ENCODE measurements at places on chromosomes 5 and 9.

- no peak for DNase-seq
These were observed 86.3 kb upstream of the IER5L start for GRCh38 chr9:129264388-129264787.

- no peak for DNase-seq
These were observed 171.1 kb downstream of the EPB41L4A start for GRCh38 chr5:112247960-112248359.

GRCh38 chr9:34675869-34676268 is 13.4 kb upstream of the CCL27 start:
- DNase-seq: peak; percentile 55

DNA sequence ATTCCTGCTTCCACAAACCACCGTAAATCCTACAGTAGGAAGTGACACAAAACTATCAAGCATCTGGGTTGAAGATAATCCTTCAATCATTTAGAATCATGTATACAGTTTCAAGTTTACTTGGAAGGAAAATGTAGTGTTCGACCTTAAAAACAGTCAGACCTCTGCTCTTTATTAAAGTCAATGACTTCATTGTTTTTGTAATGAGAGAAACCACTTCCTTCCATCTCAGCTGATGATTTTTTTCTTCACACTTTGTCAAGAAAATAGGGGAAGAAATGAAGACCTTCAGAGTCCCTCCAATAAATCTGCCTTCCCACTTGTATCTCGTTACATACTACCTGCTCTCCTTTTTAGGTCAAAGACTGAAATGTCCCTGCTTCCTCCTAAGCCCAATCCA is 30.1 kb downstream of the TUSC1 start:
- no peak for DNase-seq

DNA sequence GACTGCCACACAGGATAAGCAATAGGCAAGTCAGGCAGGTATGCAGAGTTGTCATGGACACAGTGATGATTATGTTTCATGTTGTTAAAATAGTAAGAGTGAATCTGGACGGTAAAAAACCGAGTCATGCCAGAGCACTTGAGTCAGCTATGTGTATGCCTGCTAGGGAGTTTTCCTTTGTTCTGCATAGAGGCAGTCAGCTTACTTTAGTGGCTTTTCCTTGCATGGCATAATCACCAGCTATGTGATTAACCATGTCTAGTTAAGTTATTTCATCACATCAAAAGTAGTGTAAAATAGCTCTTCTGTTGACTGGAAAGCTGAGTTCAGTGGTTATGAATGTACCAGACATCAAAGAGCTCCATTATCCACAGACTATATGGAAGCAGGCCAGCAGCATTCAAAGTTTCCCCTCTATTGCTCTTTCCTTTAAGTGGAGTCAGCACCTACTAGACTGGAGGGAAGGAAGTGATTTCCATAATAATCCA is 989.8 kb downstream of the TLE1 start:
- DNase-seq: peak; percentile 54

- DNase-seq: no peak
These were observed 45.0 kb upstream of the PRR16 start for GRCh38 chr5:120419127-120419526.

- DNase-seq: no peak
These were observed 19.4 kb upstream of the TRIM52 start for GRCh38 chr5:181280251-181280762.

GRCh38 chr5:110086658-110087388 is 397.1 kb downstream of the MAN2A1 start:
- DNase-seq: peak; percentile 100

DNA sequence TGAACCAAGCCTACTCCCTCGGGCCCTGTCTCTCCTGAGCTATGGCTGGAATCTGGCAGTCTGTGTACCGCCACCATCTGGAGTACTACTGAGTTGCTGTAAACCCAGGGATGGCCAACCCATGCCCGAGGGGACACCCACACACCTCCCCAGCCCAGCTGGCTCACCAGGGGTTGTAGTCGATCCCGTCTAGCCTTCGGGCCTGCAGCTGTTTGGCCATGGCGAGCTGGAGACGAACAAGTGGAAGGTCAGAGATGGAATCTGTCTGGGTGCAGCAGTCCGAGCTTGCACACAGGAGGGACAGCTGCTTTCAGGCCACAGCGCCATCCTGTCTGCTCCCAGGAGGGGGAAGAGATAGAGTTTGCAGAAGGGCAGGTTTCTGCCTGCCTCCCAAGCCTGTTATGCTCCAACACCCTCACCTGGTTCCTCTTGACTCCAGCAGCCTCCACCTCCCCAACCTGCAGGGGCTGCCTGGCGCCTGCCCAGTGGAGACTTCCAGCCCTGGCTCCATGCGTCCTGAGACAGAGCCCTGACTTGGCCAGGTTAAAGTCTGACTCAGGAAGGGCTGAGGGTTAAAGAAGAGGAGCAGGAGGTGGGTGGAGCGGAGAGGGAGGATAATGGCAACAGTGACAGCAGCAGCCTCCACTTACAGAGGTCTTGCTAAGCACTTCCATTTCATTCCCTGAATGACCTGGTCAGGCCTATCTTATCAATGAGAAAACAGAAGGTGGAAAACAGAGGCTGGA is 15.8 kb upstream of the SPOUT1 start:
- no peak for DNase-seq

DNA sequence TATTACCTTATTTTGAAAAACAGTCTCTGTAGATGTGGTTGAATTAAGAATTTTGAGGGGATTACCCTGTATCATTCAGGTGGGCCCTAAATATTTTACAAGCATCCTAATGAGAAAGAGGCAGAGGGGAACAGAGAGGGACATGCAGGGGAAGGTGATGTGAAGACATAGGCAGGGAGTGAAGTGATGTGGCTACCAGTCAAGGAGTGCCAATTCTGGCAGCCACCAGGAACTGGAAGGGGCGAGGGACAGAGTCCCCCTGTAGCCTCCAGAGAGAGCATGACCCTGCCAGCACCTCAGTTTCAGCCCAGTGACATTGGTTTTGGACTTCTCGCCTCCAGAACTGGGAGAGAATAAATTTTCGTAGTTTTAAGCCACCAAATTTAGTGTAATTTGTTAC is 44.1 kb downstream of the PIP5K1B start:
- no peak for DNase-seq

GRCh38 chr5:83785176-83785668 is 64.6 kb upstream of the HAPLN1 start:
- DNase-seq: no peak

DNA sequence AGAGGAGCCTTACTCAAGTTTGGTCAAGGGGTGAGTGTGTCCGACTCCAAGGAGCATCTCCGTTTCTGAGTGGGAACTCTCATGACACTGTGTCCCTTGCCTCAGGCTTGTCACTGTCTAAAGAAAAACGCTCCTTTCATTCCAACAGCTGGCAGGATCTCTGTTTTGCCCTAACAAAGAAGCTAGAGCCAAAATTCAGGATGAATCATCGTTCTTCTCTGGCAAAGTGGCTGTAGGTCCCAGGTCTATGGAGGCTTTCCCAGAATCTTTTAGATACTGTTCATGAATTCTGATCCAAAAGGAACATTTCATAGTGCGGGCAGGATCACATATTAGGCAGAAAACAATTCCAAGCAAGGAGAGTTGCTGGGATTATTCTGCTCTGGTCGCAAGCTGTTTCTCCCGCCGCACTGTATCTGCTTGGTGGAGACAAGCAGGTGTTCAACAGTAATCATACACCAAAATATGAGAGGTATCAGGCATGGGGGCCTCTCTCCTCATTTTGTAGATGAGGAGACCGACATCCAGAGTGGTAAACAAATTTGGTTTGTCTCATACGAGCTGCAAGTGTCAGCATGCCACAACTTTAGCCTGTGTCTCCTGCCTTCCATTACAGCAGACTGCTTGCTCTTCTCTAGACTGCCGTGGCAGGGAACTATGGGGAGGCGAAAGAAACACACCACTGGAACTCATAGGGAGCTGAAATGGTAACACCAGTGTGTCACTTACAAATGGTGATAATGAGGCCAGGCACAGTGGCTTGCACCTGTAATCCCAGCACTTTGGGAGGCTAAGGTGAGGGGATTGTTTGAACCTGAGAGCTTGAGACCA is 72.6 kb downstream of the ENTREP1 start:
- DNase-seq: peak; percentile 15

DNA sequence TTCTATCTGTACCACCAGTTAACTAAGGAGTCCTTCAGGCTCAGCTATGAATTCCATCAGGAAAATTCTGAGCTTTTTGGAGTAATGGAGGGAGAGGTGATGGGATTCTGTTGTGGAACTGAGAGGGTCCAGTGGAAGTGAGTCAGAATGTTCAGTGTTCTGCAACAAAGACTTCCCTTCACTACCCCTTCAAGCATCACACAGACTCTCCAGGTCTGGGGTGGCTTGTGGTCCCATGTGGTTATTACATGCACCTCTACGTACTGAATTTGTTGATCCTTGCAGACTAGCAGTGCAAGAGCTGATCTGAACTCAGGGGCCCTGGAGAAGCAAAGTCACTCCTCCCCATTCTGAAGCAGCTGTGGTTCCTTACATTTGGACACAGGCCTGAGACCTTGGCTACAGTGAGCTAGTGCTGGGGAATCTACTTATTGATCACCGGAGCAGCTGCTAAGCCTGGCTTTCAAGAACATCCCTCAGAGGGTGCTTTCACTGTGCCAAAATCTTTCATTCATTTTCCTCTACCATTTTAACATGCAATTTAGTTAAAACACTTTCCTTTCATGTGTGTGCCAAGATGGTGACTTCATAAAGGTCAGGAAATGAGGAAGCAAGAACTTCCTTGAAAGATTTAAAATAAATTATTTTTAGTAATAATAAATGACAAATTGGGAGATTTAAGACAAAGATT is 75.0 kb upstream of the TNC start:
- DNase-seq: peak; percentile 46

DNA sequence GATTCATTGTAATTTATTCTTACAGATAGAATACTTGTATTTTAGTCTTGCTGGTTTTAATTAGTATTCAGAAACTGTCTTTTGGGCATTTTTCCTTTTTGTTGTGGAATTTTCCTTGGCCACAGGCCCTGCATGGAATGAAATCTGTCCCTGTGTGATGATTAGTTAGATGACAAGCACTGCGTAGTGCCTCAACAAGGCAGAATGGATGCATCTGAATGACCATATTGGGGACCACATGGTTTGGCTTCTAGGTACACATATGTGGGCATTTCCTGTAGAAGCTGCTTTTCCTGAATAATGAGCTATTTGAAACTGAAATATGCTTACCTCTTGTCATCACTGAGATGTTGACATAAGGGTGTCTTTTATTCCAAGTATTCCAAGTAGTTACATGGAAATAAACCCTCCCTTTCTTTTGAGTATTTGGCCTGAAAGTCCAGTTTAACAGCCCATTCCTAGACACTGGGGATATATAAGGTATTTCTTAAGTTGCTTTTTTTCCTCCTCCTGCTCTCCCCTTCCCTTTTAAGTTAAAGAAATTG is 147.3 kb downstream of the YTHDC2 start:
- DNase-seq: no peak

DNA sequence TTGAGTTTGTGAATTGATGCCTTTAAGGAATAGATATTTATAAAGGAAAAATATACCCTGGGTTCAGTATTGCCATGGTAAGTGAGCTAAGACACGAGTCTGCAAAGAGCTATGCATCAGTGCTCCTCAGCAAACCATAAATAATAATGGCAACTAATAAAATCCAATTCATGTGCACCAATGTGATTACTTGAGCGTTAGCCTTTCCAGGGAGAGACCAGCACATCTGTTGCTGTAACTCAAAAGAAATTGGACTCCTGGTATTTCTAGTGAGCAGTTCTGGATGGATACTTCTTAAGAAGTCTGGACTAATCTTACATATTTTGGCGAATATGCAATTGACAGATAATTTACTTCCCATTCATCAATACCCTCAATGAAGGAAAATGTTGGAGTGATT is 373.3 kb downstream of the ARHGEF28 start:
- DNase-seq: no peak

GRCh38 chr5:124393584-124394379 is 352.7 kb downstream of the ZNF608 start:
- no peak for DNase-seq

DNA sequence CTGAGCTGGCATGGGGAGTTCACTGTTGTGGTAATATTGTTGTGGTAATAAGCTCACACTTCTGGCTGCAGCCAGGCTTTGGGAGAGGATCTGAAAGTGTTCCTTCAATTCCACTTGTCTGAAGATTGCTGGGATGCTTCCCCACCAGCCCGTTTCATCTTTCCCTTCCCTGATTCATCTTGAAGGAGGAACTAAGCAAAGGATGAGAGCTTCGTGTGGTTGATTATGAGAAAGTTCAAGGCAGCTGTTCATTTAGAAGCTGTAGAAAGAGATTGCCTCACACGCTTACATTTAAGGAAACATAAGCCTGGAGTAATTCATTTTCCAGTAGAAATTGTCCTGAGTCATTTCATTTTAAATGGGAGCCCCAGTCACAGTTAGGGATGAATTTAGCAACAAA is 122.4 kb upstream of the GAS1 start:
- DNase-seq: peak; percentile 69

DNA sequence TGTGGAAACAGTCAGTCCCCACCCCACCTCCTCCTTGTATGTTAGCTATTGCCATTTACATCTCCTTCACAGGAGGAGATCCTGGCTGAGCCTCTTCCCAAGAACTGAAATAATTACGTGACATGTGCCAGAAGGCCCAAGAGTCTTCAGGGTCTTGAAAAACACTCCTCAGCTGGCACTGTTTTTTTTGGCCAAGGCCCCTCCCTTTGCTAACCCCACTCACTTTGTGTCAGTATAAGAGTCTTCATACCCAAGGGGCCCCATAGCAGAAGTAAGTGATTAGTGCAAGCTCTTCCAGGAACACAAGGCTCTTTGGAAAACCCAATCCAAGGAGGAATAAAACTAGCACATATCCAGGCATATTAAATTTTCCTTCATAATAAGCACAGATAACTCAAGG is 5.7 kb upstream of the LARP1 start:
- DNase-seq: no peak

GRCh38 chr9:121876255-121876654 is 216.9 kb downstream of the TTLL11 start:
- DNase-seq: no peak

- DNase-seq: no peak
These were observed 165.0 kb upstream of the MPDZ start for GRCh38 chr9:13444245-13445102.

DNA sequence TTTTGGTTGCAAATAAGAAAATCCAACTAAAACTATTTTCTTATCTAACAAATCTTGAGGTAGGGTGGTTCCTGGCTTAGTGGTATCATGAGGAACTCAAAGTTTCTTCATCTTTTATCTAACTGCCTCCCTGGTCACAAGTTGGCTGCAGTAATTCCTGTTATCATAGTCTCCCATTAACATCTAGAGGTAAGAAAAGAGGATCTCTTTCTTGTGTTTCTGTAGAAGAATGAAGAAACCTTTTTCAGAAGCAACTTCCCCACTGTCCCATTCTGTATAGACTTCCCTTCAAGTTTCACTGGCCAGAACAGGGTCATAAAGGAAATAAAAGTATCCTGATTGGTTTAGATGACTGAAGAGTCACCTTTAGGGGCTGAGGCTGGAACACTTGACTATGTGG is 81.8 kb upstream of the ELL2 start:
- DNase-seq: no peak
